ENCODE measurements at places on chromosomes 5 and 9.

- DNase-seq = peak; percentile 14
Measured at GRCh38 chr9:127366594-127366993, 30.4 kb upstream of the SLC2A8 start.

- DNase-seq = no peak
Measured at GRCh38 chr9:94999832-95000231, 273.3 kb downstream of the AOPEP start.

DNA sequence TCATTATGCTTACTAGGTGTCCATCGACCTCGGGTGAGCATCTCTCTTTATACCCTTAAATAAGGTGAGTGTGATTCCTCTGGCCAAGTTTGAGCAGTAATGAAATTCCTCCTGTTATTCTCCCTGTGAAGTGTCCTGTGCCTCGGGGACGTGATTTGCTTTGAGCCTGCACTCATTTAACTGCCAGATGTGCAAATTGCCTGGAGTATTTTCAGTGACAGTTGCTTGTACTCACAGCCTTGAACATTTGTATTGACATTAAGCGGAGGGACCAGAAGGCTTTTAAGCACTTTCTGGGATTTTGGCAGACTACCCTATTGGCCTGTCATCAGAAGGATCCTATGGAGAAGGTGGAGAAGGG, 126.9 kb downstream of the DOCK2 start:
- DNase-seq = no peak

GRCh38 chr5:159913048-159913447, 3.2 kb upstream of the ADRA1B start:
- DNase-seq = no peak

DNA sequence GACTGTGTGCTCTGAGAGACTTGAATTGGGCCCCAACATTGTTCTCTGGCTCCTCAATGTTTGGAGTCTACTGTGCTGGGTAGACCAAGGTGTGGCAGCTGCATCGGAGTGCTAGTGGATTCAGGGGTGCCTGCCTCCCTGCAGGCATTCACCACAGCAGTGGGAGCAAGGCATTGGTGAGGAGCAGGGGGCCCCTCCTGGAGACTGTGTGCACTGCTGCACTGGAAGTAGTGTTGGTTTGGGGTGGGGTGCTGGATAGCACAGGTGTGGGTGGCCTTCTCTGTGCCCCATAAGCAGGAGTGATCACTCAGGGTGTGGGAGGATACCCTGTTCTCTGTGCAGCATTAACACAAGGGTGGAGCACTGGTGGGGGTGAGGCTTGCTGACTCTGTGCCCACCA, 39.2 kb downstream of the INSL6 start:
- DNase-seq = no peak

- DNase-seq = no peak
Measured at GRCh38 chr5:31197183-31197582, 3.7 kb downstream of the CDH6 start.

GRCh38 chr5:170782438-170782837, 1.1 kb upstream of the GABRP start:
- DNase-seq = no peak

DNA sequence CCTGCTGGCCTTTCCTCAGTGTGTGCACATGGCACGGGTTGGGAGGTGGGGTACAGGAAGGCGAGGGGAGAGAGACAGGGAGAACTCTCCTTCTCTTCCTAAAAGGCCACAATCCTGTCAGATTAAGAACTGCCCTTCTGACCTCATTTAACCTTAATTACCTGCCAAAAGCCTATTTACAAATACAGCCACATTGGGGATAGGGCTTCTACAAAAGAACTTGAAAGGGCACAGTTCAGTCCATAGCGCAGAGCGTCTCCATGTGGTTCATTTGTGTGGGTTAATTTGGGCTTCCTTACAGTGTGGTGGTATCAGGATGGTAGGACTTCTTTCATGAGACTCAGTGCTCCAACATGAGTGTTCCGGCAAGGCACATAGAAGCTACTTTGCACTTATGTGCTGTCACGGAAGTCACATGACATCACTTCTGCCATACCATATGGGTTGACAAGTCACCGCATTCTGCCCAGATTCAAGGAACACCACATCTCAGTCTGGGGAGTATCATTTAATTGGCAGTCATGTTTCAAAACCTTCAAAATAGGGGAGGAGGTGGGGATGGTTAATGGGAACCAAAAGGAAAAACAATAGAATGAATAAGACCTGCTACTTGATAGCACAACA, 46.8 kb downstream of the NLN start:
- DNase-seq = no peak

GRCh38 chr9:134738869-134739659, 97.5 kb downstream of the COL5A1 start:
- DNase-seq = no peak

GRCh38 chr9:87500491-87501270, 3.0 kb downstream of the DAPK1 start:
- DNase-seq = no peak

DNA sequence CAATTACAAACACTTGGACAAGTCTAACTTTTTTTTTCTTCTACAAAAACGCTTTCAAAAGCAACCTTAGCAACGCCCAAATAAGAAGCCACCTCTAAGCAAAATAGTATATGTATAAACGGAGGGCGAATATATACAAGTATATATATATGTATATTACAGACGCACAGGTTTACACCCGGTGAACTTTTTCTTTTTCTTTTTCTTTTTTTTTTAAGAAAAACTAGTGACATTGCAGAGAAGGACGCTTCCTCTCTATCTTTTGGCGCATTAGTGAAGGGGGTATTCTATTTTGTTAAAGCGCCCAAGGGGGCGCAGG, 200 bp downstream of the NPR3 start:
- DNase-seq = no peak

DNA sequence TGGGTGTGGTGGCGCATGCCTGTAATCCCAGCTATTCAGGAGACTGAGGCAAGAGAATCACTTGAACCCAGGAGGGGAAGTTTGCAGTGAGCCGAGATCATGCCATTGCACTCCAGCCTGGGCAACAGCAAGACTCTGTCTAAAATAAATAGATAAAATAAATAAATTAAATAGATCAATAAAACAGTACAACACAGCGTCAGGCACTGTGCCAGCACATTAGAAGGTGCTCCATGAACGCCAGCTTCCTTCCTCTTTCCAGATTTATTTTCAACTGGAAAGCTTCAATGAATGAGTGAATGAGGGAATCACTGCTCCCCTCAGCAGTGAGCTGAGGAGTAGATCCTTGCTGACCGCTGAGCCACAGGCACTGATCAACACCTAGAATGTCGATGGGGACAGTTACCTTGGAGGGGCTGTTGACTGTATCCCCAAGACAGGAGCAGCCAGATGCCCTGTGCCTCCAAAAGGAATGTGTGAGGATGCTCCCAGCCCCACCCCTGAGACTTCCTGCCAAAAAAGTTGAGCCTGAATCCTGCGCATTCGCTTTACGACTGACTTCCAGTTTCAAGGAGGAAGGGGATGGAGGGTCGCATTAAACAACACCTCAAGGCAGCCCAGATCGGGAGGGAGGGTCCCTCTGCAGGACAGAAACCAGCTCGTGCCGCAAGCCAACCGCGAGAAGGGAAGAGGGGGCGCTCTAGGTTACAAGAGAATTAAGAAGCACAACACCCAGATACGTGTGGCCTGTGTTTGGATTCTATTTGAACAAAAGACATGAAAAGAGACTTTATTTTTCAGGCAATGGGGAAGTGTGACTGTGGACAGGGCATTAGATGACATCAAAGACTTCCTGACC, 54.0 kb upstream of the CNOT6 start:
- DNase-seq = no peak

- DNase-seq = no peak
Measured at GRCh38 chr9:3370715-3371114, 155.1 kb downstream of the RFX3 start.

GRCh38 chr9:68851657-68852056, 146.6 kb downstream of the PIP5K1B start:
- DNase-seq = no peak

- DNase-seq = no peak
Measured at GRCh38 chr5:32572778-32573480, 12.4 kb upstream of the SUB1 start.

- no peak for DNase-seq
Measured at GRCh38 chr5:109045710-109046109, 298.0 kb downstream of the FER start.

DNA sequence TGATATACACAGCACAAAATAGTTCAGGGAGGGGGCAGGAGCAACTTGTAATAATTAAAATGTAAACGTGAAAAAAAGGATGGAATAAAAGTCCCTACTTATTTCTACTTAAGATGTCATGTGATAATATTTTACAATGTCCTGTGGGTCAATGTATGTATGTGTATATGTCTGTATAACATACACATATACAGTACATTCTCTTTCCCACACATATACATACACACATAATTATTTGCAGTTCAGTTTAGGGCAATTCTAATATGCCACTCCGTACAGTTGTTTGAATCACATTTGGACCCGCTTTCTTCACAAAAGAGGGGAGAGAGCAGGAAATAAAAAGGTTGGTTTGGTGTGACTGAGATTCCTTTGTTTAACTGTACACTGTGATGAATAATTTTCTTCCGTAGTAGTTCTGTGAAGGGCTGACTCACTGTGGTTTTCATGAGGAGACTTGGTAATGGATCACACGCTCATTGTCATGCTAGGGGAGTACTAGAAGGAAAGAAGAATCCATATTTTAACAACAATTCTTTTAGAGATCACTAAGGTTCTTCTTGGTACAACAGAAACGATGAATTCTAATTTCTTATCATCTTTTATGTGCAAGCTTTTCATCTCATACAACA, 26.2 kb upstream of the ACOT12 start:
- DNase-seq = no peak

GRCh38 chr5:34459908-34460307, 196.2 kb upstream of the RAI14 start:
- DNase-seq = no peak

DNA sequence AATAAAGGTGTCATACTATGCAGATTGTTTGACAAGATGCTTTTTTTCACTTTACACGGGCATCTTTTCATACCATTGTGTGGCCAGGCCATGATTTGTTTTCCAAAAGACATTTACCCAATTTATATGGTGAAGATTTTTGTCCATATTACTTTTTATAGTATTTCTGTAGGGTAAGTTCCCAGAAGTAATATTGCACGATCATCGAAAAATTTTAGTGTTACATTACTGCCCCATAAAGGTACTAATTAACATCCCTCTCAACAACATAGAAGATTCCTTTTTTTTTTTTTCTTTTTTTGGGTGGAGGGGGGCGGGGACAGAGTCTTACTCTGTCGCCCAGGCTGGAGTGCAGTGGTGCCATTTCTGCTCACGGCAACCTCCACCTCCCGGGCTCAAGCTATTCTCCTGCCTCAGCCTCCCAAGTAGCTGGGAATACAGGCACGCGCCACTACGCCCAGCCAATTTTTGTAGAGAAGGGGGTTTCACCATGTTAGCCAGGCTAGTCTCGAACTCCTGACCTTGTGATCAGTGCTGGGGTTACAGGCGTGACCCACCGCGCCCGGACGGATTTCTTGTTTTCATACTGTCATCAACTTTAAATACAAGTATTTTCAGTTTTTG, 1.2 kb upstream of the ROPN1L start:
- DNase-seq = no peak

- no peak for DNase-seq
Measured at GRCh38 chr5:42005561-42006153, 80.6 kb downstream of the FBXO4 start.

DNA sequence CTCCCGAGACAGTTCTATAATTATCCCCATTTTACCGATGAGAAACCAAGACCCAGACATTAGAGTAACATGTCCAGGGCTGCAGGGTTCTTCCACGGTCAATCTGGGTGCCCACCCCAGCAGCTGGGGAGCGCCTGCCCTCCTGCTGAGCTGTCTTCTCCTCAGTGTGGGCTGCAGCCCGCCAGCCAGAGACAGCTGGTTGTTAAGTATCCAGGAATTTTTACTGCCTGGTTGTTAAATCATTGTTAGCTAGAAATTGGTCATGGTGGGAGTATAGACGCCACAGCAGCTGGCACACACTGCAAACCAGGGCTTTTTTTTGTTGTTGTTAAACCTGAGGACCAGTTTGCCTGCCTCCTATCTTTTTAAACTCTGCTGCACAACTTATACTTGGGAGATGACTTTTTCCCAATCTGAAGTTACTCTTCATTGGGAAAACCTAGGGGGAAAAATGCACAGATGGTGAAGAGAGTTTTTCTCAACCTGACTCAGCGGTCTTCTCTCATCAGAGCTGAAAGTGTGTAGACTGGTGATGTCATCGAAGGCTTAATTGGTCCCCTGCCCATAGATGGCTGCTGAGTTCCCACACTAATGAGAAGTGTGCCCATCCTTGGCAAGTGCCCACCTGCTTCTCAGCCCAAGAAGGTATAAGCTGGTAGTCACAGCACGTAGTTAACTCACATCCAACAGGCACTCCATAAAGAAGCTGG, 208.6 kb downstream of the DRD1 start:
- DNase-seq = no peak

GRCh38 chr5:85395526-85395925, 1010.8 kb upstream of the EDIL3 start:
- DNase-seq = no peak

DNA sequence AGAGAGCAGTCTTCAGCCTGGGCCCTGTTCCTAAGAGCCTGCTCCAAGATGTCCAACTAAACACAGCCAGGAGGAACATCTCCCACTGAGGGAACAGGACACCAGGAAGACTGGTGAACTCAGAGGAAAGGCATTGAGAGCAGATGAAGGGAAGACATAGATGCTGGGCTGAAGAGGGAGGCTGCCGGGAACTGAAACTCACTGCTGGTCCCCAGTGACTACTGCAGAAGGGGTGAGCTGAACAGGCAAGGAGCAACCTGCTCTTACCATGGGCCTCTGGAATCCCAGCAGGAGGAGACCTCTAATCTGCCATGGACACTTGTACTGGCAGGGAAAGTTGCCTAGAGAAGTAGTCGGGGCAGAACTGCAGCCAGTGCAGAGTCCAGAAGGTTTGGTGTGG, 95.7 kb downstream of the TRPM3 start:
- no peak for DNase-seq

DNA sequence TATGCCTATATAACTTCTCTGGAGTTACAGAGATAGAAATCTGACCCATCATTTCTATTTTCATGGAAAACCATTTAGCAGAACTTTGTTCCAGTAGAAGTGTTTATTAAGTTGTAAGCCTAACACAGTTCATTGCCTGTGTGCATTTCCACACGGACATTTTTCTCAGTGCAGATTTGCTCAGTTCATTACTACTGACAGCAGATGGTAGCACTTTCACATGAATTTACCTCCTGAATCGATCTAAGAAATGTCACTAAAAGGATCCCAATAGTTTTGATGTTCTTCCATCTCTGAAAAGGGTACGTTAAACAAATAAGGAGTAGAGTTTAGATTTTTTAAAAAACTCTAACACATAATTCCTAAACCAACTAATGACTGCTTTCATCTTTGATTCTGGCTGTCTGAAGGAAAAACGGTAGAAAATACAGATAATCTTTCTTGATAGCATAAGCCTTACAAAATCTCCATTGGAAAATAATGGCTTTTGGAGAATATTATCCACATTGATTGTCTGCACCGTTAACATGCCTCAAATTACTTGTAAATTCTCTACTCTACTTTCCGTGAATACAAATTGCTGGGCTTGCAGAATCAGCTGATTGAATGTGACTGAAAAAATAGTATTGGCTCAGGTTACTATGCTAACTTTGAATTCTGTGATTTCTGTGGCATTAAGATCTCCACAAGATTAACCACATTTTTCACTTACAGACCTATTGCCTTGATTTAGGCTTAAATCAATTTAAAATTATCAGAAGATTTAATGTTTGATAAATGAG, 33.1 kb downstream of the RPS23 start:
- DNase-seq = no peak
